GOT3 (cell line): ENCODE measurements at places on chromosomes 3 and 15.
A peak's percentile ranks its signal among the peaks of the same experiment; 100 is the strongest.

DNA sequence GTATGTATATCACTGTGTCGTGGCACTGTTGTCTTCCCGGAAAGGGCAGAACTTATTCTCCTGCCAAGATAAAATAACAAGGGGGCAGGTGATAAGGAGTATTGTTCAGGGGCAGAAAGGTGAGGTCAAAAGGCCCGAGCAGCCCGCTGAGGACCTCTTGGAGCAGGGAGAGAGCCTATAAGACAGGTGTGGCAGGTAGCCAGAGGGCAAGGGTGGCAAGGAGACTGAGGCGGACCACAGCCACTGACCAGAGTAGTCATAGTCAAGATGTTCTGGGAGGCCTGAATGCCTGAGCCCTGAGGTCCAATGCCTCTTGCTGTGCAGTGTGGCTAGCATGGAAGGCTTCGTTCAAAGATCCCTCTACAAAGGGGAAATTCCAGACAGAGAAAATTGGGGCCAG is 172.3 kb upstream of the CHRNA7 start:
- no peak for DNase-seq

DNA sequence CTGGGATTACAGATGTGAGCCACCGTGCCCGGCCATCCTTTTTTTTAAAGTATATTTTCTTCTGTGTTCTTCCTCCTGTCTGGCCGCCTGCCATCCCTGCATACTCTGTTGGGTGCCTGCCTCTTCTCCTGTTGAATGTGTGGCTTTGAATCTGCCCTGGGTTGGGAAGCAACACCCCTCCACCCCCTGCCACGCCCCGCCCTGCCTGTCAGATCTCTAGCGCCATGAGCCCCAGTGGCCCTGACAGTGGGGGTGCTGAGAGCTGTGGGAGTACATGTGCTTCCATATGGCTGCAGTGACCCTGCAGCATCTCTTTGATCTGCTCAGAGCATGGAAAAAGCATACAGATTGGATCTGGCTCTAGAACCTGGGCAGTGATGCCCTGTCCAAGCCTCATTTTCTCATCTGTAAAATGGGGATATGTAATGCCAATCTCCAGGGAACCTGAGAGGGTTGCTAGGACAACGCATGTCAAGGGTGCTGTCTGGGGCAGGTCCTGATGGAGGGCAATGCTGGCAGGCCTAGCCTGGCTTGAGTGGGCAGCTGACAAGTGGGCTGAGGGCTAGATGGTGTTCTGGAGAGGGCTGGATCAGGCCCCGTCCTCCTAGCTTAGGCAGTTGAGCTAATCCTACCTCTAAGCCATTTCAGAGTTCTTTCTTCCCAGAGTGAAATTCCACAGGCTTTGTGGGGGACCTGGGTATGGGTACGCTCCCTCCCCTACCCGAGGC is 23.9 kb downstream of the CCDC13 start:
- DNase-seq = no peak

- DNase-seq = no peak
Measured at GRCh38 chr15:83283813-83284558, 478 bp downstream of the BNC1 start.

DNA sequence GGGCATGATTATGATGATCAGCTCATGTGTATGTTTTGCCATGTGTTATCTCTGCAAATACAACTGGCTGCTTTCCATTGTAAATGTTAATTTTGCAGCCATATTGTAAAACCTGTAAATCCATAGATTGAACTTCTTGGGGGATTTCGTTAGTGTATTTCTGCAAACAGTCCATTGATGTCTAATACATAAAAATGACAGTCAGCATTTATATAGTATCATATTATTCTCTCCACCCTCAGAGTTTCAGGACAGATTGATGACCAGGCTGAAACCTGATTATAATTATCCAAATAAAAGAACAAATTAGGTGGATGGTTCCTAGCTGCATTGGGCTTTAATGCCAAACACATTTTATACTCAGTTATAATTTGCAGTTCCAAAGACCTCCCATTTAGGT is 276.8 kb downstream of the FEZF2 start:
- no peak for DNase-seq

DNA sequence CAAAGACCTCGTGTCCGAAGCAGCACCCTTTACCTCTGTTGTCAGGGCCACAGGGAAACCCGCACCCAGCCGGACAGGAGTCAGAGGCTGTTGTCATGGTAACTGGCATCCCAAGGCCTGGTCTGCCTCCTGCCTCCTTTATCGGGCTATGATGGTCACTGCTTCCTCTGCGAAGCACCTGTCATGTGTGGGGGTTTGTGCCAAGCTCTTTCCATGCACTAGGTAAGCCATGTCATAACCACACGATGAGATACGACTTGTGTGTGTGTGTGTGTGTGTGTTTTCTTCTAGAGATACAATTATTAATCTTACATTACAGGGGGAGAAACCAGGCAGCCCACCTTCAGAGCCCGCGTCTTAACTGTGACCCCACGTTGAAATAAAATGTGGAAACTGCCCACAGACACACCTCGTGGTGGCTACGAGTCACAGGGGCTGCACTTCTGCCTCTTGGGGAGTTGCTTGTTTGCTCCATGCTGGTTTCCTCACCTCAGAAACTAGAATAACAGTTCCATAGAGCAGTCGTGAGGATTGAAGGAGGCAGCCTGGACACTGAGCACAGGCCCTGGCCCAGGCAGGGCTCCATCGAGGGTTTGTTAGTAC is 18.0 kb downstream of the ZDHHC19 start:
- DNase-seq = no peak

- DNase-seq = no peak
Measured at GRCh38 chr3:8842293-8842692, 72.9 kb upstream of the OXTR start.

DNA sequence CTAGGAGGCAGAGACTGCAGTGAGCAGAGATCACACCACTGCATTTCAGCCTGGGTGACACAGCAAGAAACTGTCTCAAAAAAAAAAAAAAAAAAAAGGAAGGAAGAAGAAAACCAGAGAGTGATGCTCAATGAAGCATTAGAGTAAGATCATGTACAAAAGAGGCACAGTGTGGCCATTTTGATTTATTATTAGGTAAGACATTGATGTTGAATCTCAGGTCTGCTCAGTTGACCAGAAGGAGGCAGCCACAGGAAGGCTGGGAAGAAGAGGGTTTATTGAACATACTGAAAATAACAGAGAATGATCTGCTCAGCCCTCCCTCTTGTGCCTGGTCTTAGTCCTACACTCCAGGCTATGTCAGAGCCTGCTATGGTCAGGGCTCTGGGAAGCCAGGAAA is 15.6 kb downstream of the LRRK1 start:
- DNase-seq = no peak

GRCh38 chr15:93854088-93854487 is 377.3 kb upstream of the MCTP2 start:
- DNase-seq = no peak

DNA sequence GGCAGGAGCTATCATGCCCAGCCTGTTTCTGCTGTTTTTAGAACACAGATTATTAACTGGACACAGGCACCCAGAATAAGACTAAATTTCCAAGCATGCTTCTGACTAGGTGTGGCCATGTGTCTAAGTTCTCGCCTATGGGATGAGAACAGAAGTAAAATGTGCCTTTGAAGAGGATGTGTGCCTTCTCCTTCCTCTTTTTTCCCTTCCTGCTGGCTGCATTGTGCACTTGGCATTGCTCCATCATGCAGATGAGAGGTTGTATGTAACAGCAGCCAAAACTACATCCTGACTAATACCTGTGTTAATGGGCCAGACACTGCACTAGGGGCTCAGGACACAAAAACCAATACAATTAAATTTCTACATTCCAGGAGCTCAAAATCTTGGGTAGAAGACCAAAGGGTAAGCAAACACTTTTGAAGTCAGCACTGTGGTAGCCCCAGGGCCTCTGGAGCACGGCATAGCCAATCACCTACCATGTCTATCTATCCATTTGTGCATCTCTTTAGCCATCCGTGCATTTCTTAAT is 40.9 kb upstream of the RNU6-1 start:
- DNase-seq = no peak

DNA sequence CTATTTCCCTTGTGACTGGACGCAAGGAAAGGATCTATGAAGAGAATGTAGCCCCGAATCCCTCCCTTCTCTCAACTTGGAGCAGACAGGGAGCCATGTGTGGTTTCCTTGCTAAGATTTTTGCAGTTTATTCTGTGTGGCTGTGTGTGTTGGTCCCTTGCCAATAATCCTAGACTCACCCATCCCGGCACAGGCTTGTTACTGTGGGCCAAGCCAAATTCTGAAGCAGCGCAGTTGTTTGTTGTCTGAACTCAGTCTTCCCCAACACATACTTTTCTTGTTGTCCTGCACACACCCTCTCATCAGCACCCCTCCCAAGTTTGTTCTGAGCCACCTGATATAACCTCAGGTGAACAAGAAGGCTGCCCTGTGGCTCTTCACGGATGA is 193.3 kb upstream of the CTDSPL start:
- no peak for DNase-seq

GRCh38 chr3:133117342-133117741 is 79.2 kb downstream of the TMEM108 start:
- DNase-seq = no peak

DNA sequence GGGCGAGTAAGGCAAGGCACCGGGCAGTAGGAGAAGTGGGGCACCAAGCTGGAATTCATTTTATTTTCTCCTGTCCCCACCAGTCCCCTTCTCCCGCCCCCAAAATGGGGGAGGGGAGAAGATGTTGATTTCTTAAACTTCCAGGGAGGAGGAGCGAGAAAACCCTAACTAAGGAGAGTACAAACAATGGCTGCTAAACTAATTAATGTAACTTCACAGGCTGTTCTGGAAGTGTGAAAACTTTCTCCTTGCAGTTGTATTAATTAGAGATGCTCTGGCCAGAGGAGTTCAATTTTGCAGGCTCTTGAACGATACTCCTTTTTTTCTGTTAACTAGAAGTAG is 11.5 kb downstream of the ZIC4 start:
- no peak for DNase-seq

DNA sequence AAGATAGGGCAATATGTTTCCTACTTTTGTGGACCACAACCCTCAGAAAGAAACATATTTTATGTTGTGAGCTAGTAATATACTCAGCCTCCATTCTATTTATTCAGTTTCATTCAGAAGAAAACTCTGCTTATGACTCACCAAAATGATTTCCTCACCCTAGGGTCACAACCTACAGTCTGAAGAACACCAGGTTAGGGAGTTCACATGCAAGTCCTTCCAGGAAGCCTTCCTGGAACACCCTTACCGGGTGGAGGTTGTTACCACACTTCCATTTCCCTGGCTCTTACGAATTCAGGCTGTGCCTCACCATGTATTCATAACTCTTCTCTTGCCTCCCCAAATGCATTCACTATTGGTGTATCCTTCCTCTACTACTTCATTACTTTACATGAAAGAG is 228.0 kb upstream of the ADAMTS9 start:
- no peak for DNase-seq

DNA sequence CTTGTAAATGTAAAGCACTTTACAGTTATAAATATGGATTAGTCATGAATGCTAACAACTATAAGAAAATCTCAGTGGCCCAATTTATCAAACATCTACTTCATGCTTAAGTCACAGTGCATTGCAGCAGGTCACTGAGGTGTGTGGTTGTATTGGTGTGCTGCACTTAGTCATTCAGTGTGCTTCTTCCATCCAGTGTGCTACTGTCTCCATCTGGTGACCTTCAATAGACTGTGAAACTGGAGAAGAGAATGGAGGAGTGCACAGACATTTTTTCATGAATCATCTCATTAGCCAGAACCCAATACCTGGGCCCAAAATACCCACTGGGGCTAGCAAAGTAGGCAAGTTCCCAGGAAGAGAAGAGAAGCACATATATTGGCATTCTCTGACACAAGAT is 199.6 kb downstream of the SHOX2 start:
- no peak for DNase-seq

GRCh38 chr15:67827562-67828277 is 2.4 kb downstream of the SKOR1 start:
- no peak for DNase-seq

GRCh38 chr3:149224736-149225594 is 3.3 kb upstream of the CP start:
- no peak for DNase-seq

DNA sequence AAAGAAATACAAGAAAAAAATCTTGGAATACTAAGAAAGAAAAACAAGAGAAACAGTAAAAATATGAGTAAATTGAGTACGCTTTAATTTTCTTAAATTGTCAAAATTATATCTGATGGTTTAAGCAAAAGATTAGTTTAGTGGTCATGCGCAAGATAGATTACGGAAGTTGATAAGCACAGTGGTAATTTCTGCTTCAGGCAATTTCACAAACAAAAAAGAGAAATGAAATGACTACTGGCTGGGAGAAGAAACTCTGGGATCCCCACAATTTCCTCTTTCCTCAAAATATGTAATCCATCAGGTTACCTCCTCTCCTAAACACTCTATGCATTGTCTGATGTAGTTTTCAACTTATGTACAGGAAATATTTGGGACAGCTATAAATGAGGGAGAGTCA is 9.0 kb downstream of the MYD88 start:
- no peak for DNase-seq

- DNase-seq = no peak
Measured at GRCh38 chr3:178382449-178383061, 153.7 kb upstream of the KCNMB2 start.

GRCh38 chr3:114456742-114457141 is 162.9 kb downstream of the TIGIT start:
- DNase-seq = no peak

DNA sequence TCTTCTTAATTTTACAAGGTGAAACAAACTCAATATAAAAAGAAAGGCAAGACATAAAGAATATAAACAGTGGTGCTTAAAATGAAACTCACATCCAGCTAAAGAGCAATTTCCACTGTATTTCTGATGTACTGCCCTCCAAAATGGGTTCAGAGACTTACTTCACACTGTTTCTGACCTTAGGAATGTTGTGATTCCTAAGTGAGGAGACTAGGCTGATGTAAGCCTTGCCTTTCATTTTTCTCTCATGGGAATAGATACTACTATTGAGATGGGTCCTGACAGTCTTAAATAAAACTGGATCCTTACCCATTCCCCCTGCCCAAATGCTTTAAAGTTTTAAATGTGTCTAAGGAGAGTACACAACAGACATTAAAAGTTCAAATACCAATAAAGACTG is 86.9 kb downstream of the CBLB start:
- no peak for DNase-seq

DNA sequence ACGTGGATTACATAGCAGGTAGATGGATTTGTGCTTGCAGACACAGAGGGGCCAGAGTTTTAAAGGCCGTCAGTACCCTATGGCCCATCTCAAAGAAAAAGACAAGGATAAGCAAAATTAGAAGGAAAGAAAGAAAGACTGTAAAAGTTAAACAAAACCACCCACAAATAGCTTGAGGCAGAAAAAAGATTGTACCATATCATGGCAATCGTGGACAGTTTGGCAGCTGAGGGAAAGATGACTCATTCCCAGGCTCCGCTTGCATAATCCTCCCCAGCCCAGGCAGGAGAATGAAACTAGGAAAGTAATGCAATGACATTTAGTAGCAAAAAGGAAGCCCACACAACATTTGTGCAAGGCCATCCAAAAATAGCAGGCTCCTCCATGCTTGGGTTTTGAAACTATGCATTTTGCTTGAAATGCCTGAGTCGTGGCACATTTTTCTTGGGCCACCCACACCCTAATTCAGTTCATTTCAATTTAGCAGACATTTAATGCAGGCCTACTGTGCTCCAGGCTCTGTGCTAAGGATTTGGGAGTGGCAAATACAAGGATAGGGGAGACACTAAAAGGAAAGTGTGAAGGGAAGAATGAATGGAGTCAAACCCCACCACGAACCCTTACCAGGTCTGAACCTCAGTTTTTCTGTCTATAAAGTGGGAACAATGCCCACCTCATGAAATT is 40.9 kb upstream of the SMAD3 start:
- DNase-seq = peak; percentile 54

GRCh38 chr3:81753416-81754027 is 7.9 kb downstream of the GBE1 start:
- DNase-seq = no peak
